Retinal pigment epithelial cell (primary cell): ENCODE measurements at places on chromosomes 11 and 22.
A peak's percentile ranks its signal among the peaks of the same experiment; 100 is the strongest.

DNA sequence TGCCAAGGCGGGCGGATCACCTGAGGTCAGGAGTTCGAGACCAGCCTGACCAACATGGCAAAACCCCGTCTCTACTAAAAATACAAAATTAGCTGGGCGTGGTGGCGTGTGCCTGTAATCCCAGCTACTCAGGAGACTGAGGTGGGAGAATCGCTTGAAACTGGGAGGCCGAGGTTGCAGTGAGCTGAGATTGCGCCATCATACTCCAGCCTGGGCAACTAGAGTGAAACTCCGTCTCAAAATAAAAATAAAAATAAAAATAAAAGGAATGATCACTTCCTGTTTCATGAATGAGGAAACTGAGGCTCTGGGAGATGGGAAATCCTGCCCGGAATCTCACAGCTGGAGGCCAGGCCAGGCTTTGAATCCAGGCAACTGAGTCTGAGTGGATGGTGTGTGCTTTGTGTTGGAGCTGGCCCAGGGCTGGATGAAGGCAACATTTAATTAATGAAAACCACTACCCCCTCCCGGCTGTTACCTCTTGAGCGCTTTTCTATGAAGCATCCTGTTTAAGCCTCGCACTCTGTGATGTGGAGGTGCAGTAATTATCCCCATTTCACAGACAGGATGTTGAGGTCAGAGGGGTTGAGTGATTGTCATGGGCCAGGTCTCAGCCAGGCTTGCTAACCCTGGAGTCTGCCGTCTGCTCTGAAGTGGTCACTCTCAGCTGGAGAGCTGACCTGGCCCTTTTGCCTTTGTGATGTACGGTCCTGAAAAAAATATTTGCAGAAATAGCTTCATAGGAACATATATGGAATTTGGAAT, 27.8 kb downstream of the LRP5 start:
- no peak for DNase-seq

DNA sequence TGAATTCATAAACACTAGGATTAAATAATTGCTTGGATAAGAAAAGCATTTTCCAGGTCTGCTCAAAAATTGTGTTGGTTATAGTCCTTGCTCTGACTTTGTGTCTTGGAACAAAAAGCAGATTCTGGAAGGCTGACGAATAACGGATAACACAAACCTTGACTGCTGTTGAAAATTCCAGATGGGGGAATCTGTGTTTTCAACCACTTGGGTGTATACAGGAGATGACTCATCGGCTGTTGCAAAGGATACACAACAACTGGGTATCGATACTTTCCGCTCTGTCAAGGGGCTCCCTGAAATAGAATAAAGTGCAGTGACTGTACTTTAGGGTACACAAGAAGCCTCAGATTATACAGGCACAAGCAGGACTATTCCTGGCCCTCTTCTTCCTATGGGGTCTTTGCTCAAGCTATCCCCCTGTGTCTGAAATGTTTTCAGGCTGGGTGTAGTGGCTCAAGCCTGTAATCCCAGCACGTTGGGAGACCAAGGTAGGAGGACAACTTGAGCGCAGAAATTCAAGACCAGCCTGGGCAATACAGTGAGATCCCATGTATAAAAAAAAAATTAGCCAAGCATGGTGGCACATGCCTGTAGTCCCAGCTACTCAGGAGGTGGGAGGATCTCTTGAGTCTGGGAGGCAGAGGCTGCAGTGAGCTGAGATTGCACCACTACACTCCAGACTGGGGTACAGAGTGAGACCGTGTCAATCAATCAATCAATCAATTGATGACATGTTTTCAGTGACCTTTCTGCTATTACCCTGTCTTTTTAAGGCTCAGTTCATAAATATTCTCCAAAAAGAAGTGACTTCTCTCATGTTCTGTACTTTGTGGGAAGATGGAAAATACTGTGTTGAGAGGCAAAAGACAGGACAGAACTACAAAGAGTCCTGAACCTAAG, 48.6 kb upstream of the UCP3 start:
- no peak for DNase-seq

DNA sequence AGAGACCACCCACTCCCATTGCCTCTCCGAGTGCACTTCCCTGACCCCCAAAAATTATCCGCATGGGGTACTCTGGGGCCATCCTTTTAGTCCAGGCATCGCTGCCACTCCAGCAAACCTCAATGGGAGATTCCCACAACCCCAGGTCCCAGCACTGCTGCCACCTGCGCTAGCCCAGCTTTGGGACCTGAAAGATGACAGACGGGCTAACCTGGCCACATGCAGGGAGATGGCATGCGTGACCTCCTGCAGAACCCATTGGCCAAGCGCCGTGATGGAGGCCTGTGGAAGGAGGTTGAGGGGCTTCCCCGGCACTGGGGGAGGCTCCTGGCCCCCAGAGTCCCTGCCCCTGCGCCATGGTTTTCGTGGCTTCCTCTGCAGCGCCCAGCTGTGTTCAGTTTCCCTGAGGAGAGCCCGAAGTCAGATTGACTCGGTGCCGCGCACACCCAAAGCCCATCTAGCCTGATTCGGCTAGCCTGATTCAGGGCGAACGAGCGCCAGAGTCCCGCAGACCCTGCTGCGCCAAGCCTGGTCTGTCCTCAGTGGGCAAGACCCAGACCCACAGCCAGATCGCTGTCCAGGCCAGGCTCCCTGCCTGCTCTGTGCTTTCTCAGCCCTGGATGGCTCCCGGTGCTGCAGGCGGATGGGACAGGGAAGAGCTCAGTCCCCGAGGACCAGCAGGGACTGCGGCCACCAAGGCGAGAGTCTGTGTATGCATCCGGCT, 751 bp upstream of the WNT7B start:
- no peak for DNase-seq

GRCh38 chr11:114162719-114163123, 103.2 kb downstream of the ZBTB16 start:
- DNase-seq = peak; percentile 92

DNA sequence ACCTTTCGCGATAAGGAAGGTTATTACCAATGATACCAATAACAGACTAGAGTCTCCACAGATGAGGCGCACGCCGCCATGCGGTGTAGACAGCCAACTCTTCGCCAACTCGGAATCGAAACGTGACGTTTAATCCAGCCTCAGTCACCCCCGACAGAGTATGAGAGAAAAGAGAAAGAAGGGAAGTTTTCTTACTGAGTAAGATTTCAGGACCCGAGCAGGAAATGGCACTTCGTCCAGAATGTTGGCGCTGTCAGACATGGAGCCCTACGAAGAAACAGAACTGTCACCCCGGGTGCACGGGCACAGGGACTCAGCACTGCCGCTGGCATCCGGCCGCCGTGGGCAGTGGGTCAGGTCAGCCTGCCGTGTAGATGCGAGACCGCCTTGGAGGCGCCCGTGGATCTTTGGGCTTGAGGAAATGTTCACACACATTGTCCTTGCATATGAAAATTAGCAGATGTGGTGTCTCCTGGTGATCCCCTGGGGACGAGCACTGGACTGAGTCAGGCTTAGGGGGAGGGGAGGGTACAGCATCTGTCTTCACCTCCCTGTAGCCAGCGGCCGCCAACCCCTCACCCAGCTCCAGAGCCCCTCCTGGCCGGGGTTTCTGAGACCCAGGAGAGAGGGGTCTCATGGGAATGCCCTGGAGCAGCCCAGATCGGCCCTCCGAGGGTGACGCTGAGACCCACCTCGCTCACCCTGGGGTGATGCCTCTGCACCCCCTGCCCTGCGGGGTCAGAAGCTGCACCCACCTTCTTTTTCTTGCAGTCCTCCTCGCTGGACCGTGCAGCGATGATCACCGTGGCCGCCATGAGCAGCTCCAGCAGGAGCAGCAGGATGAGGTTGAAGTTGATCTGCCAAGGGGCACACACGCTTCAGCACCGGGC, 8.3 kb downstream of the MLC1 start:
- no peak for DNase-seq

GRCh38 chr11:1062075-1062820, 12.4 kb upstream of the MUC2 start:
- DNase-seq = no peak

GRCh38 chr11:115874843-115875242, 370.6 kb upstream of the CADM1 start:
- DNase-seq = no peak

DNA sequence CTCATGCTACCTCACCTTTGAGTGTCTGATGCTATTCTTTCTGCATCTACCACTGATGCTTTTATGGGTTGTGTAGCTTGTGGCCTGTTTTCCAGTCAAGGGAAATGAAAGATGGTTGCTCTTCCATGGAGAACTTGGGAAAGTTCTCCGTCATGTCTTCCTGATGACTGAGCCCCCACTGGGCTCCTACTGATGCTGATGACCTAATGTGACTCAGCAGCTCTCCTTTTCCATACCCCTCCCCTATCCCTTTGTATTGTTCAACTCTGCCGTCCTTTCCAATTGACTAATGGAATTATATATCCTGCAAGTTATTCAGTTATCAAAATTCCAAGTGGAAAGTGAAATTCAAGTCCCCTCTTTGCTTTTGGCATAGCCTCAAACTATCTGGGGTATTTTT, 44.7 kb downstream of the REXO2 start:
- DNase-seq = no peak

- DNase-seq = no peak
Observed at GRCh38 chr22:49954991-49955580, 5.5 kb upstream of the PIM3 start.

- no peak for DNase-seq
Observed at GRCh38 chr11:112777283-112777751, 183.9 kb upstream of the NCAM1 start.
